Non-pigmented ciliary epithelial cell (primary cell): ENCODE measurements at places on chromosomes 2 and 18.

DNA sequence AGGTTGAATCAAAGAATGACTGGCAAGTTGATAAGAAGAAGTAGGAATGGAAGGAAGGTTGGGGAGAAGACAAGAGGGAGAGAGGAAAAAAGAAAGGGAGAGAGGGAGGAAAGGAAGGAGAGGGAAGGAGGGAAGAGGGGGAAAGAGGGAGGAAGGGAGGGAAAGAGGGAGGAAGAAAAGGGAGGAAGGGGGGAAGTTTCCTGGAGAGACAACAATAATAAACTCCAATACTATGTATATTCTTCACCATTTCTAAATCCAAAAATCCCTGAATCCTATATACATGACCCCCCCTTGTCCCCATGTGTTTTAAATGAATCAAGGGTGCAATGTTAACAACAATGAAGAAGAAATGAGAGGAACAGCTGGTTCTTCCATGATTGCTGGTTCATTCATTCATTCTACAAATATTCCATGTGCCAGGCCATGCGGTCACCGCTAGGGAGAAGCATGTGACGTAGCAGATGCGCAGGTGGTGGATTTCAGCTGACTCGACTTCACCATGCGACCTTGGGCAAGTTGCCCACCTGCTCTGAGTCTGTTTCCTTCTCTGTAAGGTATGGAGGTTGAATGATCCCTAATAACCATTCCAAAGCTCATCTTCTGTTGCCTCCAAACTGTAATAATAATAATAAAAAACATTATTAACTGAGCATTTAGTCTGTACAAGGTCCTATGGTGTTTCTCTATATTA, 77.6 kb downstream of the EN1 start:
- DNase-seq = no peak

DNA sequence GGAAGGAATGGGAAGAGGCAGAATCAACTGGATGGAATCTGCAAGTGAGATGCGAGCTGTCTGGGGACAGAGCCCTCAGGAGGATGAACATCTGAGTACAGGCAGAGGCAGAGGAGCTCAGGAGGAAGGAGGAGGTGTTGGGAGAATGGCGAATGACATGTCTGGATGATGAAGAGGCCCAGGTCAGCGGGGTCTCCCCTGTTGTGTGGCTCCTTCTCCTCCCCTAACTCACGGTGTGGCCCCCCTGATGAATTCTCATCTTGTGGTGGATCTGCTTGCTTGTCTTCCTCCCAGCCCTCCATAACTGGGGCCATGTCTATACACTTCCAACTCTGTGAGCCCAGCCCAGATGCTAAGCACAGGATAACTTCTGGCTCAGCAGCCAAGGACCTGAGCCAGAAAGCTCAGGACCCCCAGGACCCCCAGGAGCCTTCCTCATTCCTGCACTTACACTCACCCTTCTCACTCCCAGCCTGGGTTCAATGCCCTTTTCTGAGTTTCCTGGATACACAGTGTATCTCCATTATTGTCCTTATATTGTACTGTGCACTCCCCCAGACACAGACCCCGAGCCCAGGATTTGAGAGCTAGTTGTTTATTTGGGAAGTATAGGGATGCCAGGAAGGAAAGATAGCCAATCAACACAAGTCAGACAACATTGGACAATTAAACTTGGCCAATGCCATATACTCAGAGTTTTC, 678.6 kb upstream of the HS6ST1 start:
- no peak for DNase-seq

- DNase-seq = no peak
Measured at GRCh38 chr2:66059332-66059731, 375.6 kb upstream of the MEIS1 start.

- DNase-seq = no peak
Measured at GRCh38 chr2:72543497-72544216, 282.2 kb downstream of the EXOC6B start.

DNA sequence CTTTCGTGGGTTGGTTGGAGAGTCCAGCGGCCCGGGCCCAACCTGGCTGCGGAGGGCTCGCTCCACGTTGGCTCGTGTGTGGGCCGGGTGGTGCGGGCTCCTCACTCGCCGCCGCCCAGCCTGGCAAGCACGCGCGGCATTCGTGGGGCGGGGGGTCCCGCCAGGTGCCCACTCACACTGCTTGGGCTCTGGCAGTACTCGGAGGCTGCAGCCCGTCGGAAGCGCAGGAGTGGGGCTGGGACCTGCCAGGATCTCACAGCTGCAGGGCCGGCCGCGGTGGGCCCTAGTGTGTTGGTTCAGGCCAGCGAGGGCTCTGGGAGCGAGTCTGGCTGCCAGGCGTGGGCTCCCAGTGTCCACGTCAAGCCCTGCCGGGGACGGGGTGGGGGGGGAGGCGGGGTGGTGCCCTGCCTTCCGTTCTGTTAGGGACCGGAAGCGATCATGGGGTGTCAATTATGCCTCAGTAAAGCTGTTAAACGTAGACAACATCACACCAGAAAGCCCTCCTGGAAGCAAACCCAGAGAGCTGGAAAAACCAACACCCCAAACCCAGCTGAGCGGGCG, 1.0 kb upstream of the HS6ST1 start:
- DNase-seq = no peak

- no peak for DNase-seq
Measured at GRCh38 chr2:2847209-2847676, 516.2 kb upstream of the MYT1L start.

GRCh38 chr18:25186871-25187270, 165.1 kb downstream of the ZNF521 start:
- DNase-seq = no peak

DNA sequence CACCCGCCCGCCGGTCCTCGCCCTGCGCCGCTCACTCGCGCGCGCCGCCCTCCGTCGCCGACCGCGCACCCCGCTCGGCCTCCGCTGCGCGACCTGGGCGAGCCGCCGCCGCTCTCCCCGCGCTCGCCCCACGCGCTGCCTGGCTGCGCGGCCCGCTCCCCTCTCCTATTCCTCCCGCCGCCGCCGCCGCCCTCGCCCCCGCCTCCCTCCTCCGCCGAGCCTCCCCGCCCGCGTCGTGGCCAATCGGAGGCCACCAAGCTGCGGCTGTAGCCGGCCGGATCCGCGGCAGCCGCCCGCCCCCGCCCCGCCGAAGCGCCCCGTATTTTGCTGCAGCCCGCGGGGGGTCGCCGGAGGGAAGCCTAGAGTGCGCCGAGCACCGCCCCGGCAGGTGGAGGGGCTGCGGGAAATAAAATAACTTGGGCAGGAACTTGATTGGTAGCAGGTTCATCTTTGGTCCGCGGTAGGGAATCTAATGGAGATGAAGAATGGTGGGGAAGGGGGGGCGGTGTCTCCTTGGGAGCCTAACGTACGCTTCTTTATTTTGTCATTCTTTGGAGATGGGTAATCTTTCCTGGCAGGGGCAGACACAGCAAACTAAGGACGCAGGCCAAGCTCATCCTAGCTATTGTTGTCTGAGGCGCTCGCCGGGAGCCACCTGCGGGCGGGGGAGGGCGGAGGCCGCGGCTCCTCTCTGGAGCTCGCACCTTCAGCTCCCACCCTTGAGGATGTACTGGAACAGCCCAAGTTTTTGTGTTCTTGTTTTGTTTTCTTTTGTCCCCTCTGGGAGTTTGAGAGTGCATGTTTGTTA, 1.1 kb upstream of the CDH2 start:
- no peak for DNase-seq

DNA sequence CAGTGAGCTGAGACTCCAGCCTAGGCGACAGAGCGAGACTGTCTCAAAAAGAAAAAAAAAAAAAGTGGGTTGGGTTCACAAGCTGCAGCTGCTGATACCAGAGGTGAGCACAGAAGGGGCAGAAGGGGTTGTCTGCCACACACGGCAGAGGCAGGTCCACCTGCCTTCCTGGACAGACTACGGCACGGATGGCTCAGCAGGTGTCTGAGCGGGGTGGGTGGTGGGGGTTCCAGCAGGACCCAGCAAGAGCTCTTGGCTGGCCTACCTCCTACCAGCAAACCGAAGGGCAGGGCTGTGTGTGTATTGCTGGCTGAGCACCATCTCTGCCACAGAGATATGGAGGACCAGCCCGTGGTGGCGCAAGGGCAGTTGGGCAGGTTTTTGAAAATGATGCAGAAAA, 130.4 kb upstream of the ASB18 start:
- DNase-seq = no peak

DNA sequence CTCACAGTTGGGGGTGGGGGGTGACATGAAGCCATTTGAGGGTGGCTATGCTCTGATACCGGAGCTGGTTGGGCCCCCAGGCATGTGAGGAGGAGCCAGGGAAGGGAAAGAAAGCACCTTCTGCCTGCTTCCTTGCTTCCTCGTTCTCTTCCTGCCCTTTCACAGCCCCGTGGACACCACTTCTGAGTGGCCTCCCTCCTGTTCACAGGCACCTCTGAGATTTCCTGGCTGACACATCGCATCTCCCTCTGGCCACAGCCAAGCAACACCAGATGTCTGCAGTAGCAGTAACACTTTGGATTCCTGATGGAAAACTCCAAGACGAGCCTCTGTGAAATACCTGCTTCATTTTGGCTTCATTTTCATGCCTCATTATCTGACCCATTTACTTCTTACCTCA, 64.7 kb upstream of the ST3GAL5 start:
- no peak for DNase-seq

DNA sequence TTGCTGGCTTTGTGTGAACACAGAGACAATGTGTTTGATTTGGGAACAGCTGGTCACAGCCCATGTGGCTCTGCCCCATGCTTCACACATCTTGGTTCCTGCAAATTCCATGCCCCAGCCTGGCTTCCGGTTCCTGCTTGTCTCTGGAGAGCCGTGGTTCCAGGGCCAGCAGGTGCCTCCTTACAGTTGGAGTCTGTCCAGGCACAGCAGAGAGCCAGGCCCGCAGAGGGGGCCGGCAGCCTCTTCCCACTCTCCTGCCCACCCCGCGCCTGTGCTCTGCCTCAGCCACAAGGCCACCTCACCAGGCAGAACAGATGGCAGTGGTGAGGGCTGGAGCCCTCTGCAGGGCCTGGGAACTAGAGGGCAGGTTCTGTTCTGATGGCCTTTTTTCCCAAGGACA, 81.5 kb downstream of the LDLRAD4 start:
- DNase-seq = no peak
